ENCODE measurements at places on chromosomes 7 and 10.

GRCh38 chr7:44884621-44885393, 523 bp downstream of the PURB start:
- DNase-seq: no peak

- DNase-seq: no peak
Measured at GRCh38 chr7:155405399-155406318, 52.3 kb upstream of the EN2 start.

DNA sequence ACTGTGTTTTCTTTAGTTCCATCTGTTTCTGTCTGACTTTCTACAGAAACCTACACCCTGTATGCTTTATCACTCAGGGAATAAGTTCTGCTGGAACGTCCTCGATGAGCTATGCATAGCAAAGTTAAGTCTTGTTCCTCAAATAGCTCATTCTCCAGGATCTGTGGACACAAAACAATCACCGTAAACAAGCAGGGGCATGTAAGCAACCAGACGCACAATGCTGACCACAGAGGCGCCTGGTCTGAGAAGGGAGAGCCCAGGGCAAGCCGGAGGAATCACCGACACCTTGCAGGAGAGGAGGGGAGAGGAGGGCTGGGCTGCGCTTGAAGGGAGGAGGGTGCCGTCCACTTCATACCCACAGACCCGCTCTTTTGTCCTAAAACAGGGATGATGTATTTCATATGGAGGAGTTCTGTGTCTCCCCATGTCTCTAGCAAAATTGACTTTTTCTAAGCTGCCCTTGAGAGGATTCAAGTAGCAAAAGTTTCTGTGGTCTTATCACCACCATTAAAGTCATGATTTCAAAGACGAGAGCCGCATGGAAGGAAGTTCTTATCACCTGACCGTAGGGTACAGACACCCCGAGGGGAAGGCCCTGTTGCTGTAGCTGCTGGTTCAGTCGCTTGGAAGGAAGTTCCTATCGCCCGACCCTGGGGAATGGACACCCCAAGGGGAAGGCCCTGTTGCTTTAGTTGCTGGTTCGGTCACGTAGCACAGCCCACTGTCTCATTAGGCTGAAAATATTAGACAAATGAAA, 14.3 kb downstream of the CALML3 start:
- DNase-seq: no peak

GRCh38 chr7:80612880-80613279, 25.6 kb upstream of the CD36 start:
- DNase-seq: no peak

DNA sequence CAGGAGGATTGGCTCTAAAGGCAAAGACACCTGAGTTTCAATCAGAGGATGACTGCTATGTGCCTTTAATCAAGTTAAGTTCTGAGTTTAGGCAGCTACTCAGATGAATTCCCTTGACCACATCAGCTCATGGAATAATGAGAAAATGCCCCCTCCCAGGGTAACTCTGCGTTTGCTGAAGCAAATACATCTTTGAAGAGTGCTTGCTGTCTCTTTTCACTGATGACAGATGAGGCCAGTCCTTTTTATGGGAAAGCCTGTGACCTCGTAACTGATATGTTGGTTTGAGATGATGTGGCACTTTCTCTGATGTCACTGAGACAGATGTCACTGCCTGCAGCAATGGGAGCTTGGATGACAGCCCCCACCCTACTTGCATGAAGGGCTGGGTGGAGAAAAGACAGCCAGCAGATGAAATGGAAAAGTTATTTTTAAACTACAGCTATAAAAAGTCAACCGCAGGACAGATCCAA, 43.7 kb upstream of the DGKI start:
- no peak for DNase-seq

- DNase-seq: no peak
Measured at GRCh38 chr10:9858816-9859215, 1158.9 kb upstream of the CELF2 start.

DNA sequence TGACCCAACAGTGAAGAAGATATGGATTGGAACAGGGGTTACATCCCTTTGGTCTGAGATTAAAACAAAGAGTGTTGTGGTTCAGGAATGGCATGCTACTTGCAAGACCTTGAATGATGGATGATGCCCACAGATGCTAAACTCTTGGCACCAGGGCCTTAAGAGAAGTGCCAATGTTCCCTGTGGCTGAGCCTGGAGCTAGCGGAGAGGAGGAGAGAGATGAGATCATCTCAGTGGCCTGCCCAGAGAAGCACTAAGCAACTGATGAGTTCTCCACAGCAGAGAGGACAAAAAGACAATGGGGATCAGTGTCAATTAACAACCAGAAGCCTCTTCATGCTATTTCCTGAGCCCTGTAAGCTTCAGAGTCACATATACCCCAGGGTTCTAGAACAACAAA, 97.8 kb downstream of the ELAPOR2 start:
- DNase-seq: no peak

- DNase-seq: no peak
Measured at GRCh38 chr7:140058517-140058916, 4.2 kb downstream of the PARP12 start.

DNA sequence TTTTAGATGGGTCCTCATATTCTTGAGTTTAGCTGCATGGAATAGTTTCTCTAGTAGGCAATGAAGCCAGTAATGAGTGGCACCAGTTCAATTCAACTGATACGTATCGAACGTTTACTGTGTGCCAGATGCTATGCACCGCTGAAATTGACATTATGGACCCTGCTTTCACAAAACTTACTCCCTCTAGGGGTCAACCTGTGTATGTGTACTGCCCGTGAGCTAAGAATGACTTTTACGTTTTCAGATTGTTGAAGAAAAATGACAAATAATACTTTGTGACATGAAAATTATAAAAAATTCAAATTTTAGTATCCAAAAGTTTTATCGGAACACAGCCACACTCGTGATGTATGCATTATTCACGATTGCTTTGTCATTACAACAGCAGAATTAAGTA, 95.5 kb downstream of the ZMYND11 start:
- DNase-seq: no peak

DNA sequence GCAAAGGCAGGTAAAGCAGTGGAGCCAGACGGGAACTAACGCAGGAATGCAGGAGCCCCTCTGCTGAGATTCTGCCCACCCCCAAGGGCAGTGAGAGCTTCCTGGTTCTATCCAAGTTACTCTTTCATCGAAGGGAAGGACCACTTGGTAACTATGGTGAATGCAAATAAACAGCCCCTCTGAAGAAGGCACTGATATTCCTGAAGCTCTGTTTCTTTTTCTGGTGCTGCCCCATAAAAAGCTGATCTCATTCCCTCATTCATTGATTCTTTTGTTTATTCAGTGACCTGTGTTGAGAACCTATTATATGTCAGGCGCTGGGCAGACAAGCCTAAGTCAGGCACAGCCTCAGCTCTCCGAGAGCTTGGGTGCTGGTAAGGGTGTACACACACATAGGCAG, 217.3 kb downstream of the SNX10 start:
- DNase-seq: no peak

DNA sequence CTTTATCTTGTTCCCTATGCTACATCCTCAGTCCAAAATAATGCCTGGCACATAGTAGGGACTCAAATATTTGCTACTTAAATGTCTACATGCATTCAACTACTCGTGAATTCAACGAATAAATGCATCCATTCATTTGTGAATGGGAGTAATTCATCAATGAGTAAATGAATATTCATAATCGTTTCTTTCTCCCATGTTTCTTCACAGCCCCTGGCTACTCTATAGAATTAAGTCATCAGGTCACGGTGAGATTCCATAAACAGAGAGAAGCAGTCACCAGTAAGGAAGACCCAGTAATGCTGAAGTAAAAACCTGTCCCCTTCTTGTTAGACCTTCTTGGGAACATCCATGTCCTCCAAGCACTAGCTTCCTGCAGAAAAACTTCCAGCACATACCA, 48.4 kb downstream of the ATE1 start:
- no peak for DNase-seq

- no peak for DNase-seq
Measured at GRCh38 chr7:108659867-108660266, 90.2 kb downstream of the DNAJB9 start.

- no peak for DNase-seq
Measured at GRCh38 chr7:8590791-8591190, 157.4 kb downstream of the NXPH1 start.

DNA sequence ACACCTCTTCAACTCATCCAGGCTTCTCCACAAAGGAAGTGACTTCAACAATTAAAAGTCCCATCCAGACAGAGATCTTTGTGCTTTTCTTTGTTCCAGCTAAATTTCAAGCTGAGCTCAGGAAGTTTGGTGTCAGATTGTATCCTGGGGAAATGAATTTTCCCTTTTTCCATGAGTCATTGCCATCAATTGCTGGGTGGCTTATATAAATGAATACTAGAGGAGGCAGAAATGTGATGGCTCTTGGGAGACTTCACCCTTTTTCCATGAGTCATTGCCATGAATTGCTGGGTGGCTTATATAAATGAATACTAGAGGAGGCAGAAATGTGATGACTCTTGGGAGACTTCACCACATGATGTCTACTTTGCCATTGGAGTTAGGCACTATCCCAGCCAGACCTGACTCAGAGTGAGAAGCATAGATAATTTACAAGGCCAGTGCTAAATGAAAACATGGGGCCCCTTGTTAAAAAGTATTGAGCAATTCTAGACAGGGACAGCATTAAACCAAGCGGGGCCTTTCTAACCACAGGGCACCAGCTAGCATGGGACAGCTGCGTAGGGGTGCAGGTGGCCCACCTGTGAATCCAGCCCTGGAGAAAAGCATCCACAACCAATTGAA, 339.2 kb upstream of the PODXL start:
- no peak for DNase-seq

- DNase-seq: no peak
Measured at GRCh38 chr10:61933859-61934555, 32.5 kb downstream of the ARID5B start.

DNA sequence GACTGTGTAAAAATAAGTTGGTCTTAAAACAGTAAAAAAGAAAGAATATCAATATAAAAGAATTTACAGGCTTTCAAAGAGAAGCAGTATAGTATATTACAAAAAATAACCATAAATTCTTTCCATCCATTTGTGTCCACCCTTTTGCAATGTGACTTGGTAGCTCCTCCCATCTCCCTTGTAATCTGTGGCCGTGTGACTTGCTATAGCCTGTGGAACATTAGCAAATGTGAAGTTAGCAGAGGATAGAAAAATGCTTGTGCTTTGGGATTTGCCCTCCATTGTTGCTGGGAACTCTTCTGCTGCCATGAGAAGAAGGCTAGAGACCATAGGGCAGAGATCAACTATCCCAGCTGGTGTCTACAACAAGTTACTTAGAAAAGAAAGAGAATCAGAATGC, 30.2 kb downstream of the KLHL7 start:
- no peak for DNase-seq

GRCh38 chr10:68647672-68648341, 73.2 kb upstream of the CCAR1 start:
- no peak for DNase-seq

- DNase-seq: no peak
Measured at GRCh38 chr10:3169271-3169670, 3.3 kb downstream of the PITRM1 start.

DNA sequence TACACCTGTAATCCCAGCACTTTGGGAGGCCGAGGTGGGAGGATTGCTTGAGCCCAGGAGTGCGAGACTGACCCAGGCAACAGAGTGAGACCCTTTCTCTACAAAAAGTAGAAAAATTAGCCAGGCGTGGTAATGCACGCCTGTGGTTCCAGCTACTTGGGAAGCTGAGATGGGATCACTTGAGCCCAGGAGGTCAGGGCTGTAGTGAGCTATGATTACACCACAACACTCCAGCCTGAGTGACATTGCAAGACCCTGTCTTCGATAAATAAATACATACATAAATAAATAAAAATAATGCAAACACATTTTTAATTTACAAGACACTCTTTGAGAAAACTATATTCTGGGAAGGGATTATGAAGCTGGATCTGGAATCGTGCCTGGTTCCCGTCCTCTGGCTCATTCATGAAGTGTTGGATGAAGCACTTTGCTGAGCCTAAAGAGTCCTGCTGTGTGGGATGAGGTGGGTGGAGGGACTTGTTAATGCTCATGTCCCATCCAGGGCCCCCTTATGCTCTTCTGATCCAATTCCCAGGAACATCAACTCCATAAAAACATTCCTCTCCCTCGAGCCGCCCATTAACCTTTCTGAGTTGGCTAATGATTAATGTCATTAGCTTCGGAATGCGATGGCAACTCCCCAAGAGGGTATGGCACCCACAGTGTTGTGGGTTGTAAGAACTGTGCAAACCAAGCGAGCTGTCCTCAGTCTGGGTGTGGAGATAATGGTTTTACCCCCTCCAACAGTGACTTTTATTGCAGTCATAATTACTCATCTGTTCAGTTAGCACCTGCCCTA, 236.3 kb downstream of the BAMBI start:
- no peak for DNase-seq

DNA sequence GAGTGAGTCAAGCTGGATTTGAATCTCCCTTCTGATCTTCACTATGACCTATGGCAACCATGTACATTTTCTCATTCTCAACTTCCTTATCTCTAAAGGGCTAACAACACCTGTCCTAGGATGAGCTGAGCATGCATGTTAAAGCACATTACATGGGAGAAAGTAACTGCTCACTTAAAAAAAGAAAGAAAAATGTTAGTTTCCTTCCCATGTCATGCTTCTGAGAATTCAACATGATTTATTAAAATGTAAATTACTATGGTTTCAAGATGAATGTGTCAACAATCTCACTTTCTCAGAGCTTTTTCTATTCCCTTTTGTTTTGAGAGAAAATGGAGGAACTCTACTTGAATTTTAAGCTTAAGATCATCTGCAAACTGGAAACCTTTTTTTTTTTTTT, 295.3 kb downstream of the SKIDA1 start:
- no peak for DNase-seq

DNA sequence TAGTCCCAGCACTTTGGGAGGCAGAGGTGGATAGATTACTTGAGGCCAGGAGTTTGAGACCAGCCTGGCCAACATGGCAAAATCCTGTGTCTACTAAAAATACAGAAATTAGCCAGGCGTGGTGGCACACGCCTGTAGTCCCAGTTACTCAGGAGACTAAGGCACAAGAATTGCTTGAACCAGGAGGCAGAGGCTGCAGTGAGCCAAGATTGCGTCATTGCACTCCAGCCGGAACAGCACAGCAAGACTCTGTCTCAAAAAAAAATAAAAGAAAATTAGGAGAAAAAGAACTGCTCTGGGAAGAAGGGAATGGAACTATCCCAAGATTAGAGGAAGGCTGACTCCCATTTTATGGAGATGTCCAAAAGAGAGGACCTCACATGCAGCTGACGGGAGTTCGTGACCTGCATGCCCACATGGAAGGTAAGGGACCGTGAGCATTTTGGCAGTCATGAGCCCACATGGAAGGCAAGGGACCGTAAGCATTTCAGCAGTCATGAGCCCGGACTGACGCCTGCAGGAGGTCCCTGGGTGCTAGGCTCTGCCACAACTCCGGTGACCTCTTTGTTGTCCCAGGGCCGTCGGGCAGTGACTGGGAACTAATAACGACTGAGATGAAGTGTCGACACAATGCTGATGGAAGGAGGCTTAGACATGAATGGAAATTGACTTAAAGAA, 18.6 kb upstream of the GTPBP4 start:
- DNase-seq: no peak

- no peak for DNase-seq
Measured at GRCh38 chr10:60139798-60140566, 233.6 kb upstream of the CCDC6 start.

- no peak for DNase-seq
Measured at GRCh38 chr7:137985897-137986251, 16.0 kb downstream of the CREB3L2 start.

GRCh38 chr7:100008525-100008924, 6.9 kb upstream of the ZKSCAN1 start:
- DNase-seq: no peak

GRCh38 chr10:32795598-32796183, 162.3 kb downstream of the ITGB1 start:
- no peak for DNase-seq

- no peak for DNase-seq
Measured at GRCh38 chr7:16685535-16685934, 39.6 kb downstream of the BZW2 start.

Measured in activated T-cell treated with anti-CD3 and anti-CD28 coated beads, Interleukin-2, amount 50 U/mL, for 1 hour (primary cell).